SW 1271 (cell line): ENCODE measurements at places on chromosomes 4 and X.

DNA sequence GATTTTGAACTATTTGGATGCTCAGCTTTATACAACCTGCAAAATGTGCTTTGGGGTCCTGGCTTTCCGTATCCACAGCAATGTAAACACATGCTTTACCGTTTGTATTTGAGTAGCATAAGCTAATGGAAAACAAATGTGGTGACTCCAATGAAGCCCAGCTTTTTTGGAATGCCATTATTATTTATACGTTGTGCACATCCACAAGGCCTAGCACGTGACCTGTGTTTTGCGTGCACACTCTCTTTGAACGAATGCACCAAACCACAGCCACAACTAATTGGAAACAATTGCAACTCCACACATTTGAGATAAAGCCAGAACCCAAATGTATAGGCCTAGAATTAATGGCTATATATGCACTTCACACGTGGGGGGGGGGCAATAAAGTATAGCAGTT lies 189.5 kb upstream of the GPC4 start:
- no peak for DNase-seq

GRCh38 chr4:1708581-1708980 lies 3.5 kb downstream of the SLBP start:
- DNase-seq = no peak

DNA sequence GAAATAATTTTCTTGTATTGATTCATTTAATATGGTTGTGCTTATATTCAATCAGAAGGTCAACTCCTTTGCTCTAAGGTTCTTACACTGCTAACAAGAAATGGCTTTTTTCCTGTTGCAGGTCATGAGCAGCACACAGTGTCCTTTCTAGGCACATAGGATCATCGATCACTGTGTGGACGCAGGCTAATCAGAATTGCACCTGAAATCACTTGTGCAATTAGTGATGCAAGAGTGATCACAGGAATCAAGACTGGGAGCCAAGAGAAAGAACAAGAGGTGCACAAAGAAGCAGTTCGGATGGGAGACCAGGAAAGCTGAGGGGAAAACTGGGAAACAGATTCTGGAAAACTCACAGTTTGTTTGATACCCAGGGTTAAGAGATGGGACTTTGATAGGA lies 21.1 kb downstream of the TDO2 start:
- no peak for DNase-seq

DNA sequence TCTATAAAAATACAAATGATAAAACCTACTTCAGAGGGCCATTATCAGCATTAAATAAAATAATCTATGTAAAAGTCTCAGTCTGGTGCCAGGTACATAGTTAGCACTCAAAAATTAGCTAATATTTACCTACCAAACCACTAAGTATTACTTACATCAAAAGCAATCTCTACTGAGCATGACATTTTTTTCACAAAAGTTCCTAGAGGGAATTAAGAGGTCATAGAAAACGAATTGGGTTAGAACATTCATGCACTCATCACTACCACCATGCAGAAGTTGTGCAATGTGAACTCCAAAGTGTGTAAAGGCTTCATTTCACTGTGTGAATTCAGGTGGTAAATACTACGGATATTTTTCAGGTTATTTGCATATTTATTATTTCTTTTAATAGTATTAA lies 209.5 kb upstream of the FGF13 start:
- DNase-seq = no peak

GRCh38 chrX:30027636-30028035 lies 187.7 kb upstream of the MAGEB2 start:
- DNase-seq = no peak

DNA sequence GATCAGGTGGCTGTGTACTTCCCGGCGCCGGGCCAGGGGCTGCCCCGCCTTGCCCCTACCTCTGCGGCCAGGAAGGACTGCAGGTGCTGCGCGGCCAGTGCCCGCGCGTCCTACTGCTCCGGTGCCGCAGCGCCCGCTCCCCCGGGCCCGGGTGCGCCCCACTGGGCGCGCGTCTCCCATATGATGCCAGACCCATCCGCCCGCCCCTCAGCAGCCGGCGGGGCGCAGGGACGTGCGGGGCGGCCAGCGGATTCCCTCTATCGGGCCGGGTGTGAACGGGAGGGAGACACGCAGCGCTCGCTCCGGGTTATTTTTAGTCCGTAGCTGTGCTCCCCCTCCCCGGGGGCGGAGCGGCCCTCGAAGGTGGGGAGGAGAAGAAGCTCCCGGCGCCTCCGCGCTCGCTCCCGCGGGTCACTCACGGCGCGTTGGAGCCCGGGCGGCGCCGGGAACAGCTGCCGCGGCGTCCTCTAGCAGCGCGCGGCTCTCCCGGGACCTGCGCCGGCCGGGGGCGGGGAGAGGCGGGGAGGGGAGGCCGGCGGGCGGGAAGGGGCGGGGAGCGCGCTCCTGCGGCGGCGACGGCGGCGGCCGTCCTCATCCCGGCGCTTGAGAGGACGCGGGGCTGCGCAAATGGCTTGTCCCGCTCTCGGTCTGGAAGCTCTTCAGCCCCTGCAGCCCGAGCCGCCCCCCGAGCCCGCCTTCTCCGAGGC lies 103.6 kb downstream of the UCHL1 start:
- DNase-seq = no peak

GRCh38 chr4:37452952-37453280 lies 208.4 kb downstream of the NWD2 start:
- peak; percentile 49 for DNase-seq

GRCh38 chrX:41877167-41877566 lies 46.2 kb downstream of the CASK start:
- DNase-seq = no peak

GRCh38 chr4:168515222-168516011 lies 18.6 kb downstream of the PALLD start:
- DNase-seq = no peak

DNA sequence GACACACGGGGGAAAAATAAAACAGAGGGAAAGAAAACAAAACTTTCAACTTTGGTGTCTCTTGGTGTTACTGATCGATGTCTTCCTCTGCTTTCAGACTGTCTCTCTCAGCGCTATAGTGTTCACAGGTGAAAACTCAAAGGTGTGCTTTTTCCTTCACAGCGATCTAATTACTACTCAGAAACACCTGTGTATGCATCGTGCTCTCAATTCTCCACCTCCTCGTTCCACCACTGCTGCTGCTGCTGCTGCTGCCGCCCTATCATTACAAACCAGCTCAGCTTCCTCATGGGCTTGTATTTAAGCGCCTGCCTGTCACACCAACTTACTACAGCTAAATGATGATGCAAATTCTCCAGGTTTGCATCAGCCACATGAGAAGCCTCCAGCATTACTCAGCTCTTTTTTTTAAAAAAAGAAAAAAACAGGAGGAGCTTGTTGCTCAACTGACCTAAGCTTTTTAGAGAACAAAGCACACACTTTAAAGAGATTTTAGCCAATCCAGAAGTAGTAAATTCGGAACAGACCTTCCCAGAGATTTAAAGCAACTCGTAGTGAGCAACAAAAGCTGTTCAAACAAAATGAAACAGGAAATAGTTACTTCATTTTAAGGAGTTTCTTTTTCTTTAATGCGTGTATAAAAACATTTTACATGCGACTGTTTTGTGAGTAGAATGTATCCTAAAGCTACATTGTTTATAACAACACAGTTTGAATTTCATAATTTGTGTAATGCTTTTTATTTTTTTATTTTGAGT lies at the start of gene SLC7A11:
Gene SLC7A11, minus strand, starts transcription at position 274 of the 758 bp plus-strand sequence. CDS start 280 bp downstream, outside the sequence.
- DNase-seq = peak; percentile 79

GRCh38 chr4:164027805-164028204 lies 533.3 kb downstream of the TMA16 start:
- no peak for DNase-seq

- no peak for DNase-seq
Observed at GRCh38 chr4:26235500-26235899, 85.3 kb upstream of the RBPJ start.

GRCh38 chrX:51332188-51332942 lies at the start of gene NUDT10:
Gene NUDT10 (plus strand): TSS chrX:51332822. CDS start chrX:51332966, 144 bp downstream.
- DNase-seq = no peak

GRCh38 chr4:13316354-13316753 lies 167.8 kb downstream of the RAB28 start:
- DNase-seq = no peak

DNA sequence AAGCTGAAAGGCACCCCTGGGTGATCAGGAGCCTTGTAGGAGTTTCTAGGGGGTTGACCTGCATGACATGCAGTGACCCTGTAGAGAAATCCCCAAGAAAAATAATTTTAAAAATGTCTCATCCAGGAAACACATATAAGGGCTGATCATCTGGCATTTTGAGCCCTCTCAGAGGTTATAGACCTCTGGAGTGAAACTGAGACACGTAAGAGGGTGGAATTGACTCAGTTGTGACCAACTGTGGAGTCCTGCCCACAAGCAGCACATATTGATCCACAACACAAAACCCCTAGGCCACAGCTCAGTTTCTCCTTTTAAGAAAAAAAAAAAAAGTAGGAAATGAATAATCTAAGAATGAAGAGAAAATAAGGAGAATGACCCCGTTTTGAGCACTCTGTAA lies 32.5 kb upstream of the MTMR8 start:
- DNase-seq = no peak
